Osteoblast (primary cell): ENCODE measurements at places on chromosomes 5 and 9.

DNA sequence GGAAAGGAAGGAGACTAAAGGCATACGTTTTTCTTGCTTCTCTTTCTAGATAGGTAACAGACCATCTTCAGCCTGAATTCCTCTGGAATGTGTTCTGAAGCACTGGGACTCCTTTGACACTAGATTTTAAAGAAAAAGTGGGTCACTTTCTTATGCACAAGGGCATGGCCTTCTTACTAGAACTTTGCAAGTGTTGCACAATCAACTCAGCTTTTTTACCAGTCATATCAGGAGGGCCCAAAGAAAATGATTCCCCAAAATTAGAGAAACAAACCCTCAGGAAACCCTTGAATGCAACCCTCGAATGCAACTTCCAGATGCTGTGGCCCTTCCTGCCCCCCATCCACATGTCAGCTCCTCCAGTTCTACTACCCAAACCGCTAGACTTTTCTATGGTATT is 93.9 kb downstream of the YTHDC2 start:
- no peaks in the 10 kb centered on the region for H3K36me3 ChIP-seq
- DNase-seq, result no peak
- no peak overlapping the region for H3K4me3 ChIP-seq

DNA sequence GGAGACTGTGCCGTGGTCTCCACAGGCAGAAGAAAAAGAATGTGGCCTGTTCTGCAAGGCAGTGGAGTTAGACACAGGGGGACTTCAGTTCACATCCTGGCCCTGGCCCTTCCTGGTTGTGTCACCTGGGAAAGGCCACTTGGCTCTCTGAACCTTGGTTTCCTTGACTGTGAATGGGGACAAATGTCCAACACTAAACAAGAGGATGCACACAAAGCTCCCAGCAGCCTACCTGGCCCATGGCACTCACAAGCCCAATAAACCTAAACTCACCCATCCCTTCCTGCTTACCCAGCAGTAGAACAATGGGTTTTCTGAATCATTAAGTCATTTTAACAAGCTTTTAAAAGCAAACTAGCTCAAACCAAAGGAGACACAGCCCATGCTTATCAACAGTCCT is 103.9 kb downstream of the FRMD3 start:
- peaks cover 4% of the 10 kb centered on the region for H3K4me1 ChIP-seq
- no peaks in the 10 kb centered on the region for H3K36me3 ChIP-seq
- no peaks in the 10 kb centered on the region for H3K27me3 ChIP-seq
- no peak for DNase-seq
- no peak overlapping the region for H3K27ac ChIP-seq

DNA sequence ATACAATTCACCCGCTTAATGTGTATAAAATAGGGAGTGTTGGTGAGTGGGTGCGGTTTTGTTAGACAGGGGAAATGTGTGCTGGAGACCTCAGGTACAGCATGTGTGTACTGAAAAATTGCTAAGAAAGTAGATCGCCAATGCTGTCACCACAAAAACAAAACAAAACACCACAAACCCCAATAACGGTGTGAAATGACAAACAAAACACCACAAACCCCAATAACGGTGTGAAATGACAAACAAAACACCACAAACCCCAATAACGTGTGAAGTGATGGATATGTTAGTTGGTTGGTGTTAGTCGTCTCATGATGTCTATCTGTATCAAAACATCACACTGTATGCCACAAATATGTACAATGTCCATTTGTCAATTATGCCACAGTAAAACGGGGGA is 14.2 kb upstream of the GFPT2 start:
- peaks cover 6% of the 10 kb centered on the region for H3K4me1 ChIP-seq
- H3K36me3 ChIP-seq, result no peaks in the 10 kb centered on the region
- no peaks in the 10 kb centered on the region for H3K27me3 ChIP-seq

DNA sequence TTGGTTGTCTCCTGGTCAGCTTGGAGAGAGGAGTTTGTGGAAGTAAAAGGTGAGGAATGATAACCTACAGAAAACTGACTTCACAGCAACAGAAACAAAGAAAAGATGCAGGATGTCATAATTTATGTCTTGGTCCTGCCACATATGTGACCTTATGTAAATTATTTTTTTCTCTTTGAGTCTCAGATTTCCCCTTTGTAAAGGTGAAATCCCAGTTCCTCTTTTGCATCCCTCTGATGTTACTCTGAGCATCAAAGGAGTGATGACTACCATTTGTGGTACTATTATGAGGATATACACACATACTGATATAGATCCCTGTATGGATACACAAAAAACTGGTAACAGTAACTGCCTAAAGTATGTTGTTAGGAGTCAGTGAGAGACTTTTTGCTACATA is 1.4 kb upstream of the THG1L start:
- no peak for DNase-seq
- H3K36me3 ChIP-seq, result peaks cover 12% of the 10 kb centered on the region
- no peak overlapping the region for H3K4me3 ChIP-seq
- peaks cover 10% of the 10 kb centered on the region for H3K4me1 ChIP-seq

GRCh38 chr5:14842117-14842516 is 29.5 kb downstream of the ANKH start:
- no peak overlapping the region for H3K27ac ChIP-seq
- no peak overlapping the region for H3K4me3 ChIP-seq
- peaks cover 38% of the 10 kb centered on the region for H3K36me3 ChIP-seq
- DNase-seq, result no peak
- no peaks in the 10 kb centered on the region for H3K4me1 ChIP-seq

DNA sequence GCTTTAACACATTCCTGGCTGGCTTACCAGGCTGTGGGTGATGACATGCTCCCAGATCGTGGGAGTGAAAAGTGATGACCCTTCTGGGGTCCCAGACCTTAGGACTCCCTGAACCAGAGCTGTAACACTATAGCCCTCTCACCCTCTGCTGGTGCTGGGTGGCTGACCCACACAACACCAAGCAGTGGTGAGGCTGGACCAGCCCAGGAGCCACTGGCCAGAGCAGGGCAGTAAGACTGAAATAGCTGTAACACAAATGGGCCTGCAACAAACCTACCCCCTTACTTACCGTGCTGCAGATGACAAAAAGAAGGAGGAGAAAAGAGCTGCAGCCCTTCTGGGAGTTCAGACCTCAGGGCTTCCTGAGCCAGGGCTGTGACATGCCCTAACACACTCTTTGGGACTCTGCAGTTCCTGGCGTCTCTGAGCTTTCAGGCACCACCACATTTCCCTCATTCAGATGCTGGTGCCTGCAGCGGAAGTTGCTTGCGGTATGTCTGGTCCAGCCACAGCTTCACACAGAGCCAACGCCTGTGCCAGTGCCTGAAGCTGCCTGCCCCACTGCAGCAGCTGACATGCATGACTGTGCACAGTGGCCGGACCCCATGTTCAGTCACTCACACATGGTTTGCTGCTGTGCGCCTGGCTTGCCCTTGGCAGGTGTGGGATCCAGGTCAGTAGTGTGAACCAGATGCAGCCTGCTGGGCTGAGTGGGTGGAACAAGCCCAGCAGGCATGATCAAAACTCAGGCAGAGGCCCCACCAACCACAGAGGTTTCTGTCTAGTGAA is 1247.4 kb downstream of the EFNA5 start:
- H3K27ac ChIP-seq, result no peak overlapping the region
- H3K4me3 ChIP-seq, result no peak overlapping the region
- no peaks in the 10 kb centered on the region for H3K36me3 ChIP-seq

GRCh38 chr5:54713923-54714581 is 196.5 kb downstream of the SNX18 start:
- H3K27me3 ChIP-seq, result no peaks in the 10 kb centered on the region
- no peaks in the 10 kb centered on the region for H3K36me3 ChIP-seq
- peak; percentile 39 for DNase-seq
- no peak overlapping the region for H3K27ac ChIP-seq

GRCh38 chr5:111197523-111197922 is 26.7 kb upstream of the CAMK4 start:
- H3K36me3 ChIP-seq, result no peaks in the 10 kb centered on the region
- H3K27me3 ChIP-seq, result no peaks in the 10 kb centered on the region
- DNase-seq, result no peak
- H3K4me1 ChIP-seq, result no peaks in the 10 kb centered on the region

DNA sequence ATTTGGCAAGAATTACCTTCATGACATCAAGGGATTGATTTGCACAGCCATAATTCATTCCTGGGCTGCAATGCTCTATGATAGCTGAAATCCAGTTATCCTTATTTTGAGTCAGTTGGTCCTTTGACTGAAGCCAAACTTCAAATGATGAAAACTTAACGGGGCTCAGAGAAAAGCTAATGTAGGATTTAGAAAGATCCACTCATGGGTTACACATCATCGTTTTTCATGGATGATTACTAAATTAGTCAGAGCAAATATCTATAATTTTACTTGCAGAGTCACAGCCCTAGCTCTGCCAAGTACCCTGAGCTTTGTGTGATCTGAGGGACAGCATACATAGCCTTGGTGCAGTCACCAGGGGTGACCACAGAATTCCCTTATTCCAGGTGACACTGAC is 27.3 kb upstream of the MUSK start:
- H3K27me3 ChIP-seq, result no peaks in the 10 kb centered on the region
- no peak overlapping the region for H3K4me3 ChIP-seq
- no peaks in the 10 kb centered on the region for H3K36me3 ChIP-seq
- DNase-seq, result no peak
- peaks cover 15% of the 10 kb centered on the region for H3K4me1 ChIP-seq
- peak overlapping the region; percentile 52 for H3K27ac ChIP-seq

GRCh38 chr9:84670138-84671041 is 861 bp downstream of the NTRK2 start:
- H3K4me1 ChIP-seq, result no peaks in the 10 kb centered on the region
- no peak overlapping the region for H3K27ac ChIP-seq
- no peaks in the 10 kb centered on the region for H3K36me3 ChIP-seq
- DNase-seq, result peak; percentile 66
- peaks cover 30% of the 10 kb centered on the region for H3K27me3 ChIP-seq
- H3K4me3 ChIP-seq, result no peak overlapping the region

GRCh38 chr9:942805-943580 is 33.5 kb upstream of the DMRT3 start:
- H3K4me3 ChIP-seq, result no peak overlapping the region
- H3K27ac ChIP-seq, result no peak overlapping the region
- H3K4me1 ChIP-seq, result no peaks in the 10 kb centered on the region
- no peaks in the 10 kb centered on the region for H3K36me3 ChIP-seq
- no peak for DNase-seq

DNA sequence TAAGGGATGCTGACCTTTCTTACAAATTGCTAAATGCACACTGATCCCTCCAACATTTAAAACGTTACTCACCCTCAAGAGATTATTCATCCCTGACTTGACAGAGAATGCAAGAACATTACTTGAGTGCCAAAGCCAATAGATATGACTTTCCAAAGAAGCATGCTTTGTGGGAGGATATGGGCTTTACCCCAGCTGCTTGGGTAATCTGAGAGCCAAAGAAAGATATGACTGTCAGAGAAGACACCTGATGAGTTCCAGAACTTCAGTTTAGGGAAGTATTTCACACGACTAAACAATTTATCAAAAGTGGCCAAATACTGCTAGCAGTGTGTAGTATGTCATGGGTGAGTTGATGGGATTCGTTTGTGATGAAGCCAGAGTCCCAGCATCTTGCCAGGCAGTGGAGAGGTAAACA is 7.4 kb upstream of the SPDL1 start:
- DNase-seq, result peak; percentile 78
- H3K27ac ChIP-seq, result peak overlapping the region; percentile 38
- no peak overlapping the region for H3K4me3 ChIP-seq

- H3K27me3 ChIP-seq, result no peaks in the 10 kb centered on the region
- DNase-seq, result no peak
- peaks cover 53% of the 10 kb centered on the region for H3K4me1 ChIP-seq
- H3K36me3 ChIP-seq, result peaks cover 8% of the 10 kb centered on the region
Observed at GRCh38 chr5:137142346-137142745, 356.8 kb downstream of the SPOCK1 start.
